ENCODE measurements at places on chromosomes 6 and 20.
A peak's percentile ranks its signal among the peaks of the same experiment; 100 is the strongest.

GRCh38 chr6:162344646-162345010 lies 382.9 kb downstream of the PRKN start:
- no peaks in the 10 kb centered on the region for H3K36me3 ChIP-seq
- no peak overlapping the region for H3K4me3 ChIP-seq
- H3K27ac ChIP-seq, result no peak overlapping the region
- no peaks in the 10 kb centered on the region for H3K27me3 ChIP-seq
- DNase-seq, result no peak
- H3K4me1 ChIP-seq, result no peaks in the 10 kb centered on the region

DNA sequence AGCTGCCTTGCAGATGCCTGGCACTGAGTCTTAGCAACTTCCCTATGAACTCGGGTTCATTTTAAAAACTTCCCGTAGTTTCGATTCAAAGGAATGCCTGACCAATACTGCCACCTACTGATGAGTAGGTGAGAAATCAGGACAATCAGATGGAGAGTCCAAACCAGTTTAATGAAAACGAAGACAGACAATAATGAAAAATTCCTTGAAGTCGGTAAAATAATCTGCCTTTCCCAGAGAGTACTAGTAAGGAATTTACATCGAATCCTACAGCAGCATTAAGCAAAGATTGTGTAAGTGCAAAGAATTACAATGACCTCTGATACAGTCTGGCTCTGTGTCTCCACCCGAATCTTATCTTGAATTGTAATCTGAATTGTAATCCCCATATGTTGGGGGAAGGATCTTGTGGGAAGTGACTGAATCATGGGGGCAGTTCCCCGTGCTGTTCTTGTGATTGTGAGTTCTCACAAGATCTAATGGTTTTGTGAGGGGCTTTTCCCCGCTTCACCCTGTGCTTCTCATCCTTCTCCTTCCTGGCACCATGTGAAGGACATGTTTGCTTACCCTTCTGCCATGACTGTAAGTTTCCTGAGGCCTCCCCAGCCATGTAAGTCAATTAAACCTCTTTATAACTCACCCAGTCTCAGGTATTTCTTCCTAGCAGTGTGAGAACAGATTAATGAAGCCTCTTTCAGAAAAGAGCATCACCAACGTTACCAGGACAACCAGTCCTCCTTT lies 134.4 kb downstream of the ARHGAP18 start:
- H3K27ac ChIP-seq, result peak overlapping the region; percentile 19
- H3K27me3 ChIP-seq, result no peaks in the 10 kb centered on the region
- H3K36me3 ChIP-seq, result no peaks in the 10 kb centered on the region
- H3K4me3 ChIP-seq, result peak overlapping the region; percentile 61
- no peak for DNase-seq
- peaks cover 7% of the 10 kb centered on the region for H3K4me1 ChIP-seq

DNA sequence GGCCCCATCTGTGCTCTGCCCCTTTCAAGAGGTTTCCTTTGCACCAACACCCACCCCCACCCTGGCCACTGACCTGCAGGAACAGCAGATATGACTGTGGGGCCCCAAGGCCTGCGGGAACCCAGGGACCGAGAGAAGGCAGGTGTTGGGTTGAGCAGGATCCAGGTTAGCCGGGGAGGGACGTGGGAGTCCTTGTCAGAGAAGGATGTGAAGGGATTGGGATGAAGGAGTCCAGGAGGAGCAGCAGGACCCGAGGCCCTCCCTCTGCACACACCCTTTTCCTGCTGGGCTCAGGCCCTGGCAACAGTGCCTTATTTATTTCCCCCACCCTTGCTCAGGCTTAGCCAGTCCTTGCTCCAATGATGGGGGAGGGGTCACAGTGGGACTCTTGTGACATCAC lies 193.0 kb upstream of the PROKR2 start:
- H3K36me3 ChIP-seq, result no peaks in the 10 kb centered on the region
- H3K27ac ChIP-seq, result no peak overlapping the region
- peaks cover 5% of the 10 kb centered on the region for H3K4me1 ChIP-seq
- H3K27me3 ChIP-seq, result no peaks in the 10 kb centered on the region
- no peak for DNase-seq

DNA sequence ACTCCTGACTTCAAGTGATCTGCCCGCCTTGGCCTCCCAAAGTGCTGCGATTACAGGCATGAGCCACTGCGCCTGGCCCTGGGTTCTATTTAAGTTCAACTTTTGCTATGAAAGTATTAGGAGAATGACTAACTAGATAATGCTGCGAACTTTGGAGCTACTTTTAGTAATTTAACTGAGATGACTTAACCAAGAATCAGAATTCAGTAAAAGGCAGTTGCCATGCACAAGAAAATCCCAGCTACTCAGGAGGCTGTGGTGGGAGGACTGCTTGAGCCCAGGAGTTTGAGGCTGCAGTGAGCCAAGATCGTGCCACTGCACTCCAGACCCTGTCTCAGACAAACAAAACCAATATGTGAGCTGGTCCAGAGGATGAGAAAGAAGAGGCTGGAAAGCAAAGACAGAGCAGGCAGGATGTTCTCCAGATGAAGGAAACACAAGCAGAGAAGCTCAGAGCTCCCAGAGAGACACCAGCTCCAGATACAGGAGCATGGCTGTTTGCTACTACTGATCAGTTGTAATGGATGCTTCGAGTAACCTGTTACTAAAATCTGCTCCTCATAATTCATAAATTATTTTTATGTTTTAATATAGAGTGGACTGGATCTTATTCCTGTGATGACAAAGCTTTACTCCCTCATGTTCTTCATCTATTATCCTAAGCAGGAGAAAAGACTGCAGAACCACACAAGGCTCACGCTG lies 23.9 kb downstream of the ZNF217 start:
- no peaks in the 10 kb centered on the region for H3K27me3 ChIP-seq
- no peak for DNase-seq
- H3K4me1 ChIP-seq, result peaks cover 27% of the 10 kb centered on the region
- H3K36me3 ChIP-seq, result peaks cover 6% of the 10 kb centered on the region

- peaks cover 3% of the 10 kb centered on the region for H3K36me3 ChIP-seq
- no peak within 1 kb of the TSS for H3K27ac ChIP-seq
- H3K4me1 ChIP-seq, result peaks cover 8% of the 10 kb centered on the region
- H3K4me3 ChIP-seq, result no peak within 1 kb of the TSS
Measured at GRCh38 chr6:34556031-34556471, at the start of gene SPDEF. Gene SPDEF (minus strand): TSS chr6:34556329. CDS start chr6:34544455, 11,874 bp downstream.

GRCh38 chr6:5213836-5214235 lies 46.9 kb downstream of the LYRM4 start:
- peaks cover 8% of the 10 kb centered on the region for H3K4me1 ChIP-seq
- H3K27ac ChIP-seq, result no peak overlapping the region
- no peak overlapping the region for H3K4me3 ChIP-seq
- peaks cover 3% of the 10 kb centered on the region for H3K36me3 ChIP-seq

DNA sequence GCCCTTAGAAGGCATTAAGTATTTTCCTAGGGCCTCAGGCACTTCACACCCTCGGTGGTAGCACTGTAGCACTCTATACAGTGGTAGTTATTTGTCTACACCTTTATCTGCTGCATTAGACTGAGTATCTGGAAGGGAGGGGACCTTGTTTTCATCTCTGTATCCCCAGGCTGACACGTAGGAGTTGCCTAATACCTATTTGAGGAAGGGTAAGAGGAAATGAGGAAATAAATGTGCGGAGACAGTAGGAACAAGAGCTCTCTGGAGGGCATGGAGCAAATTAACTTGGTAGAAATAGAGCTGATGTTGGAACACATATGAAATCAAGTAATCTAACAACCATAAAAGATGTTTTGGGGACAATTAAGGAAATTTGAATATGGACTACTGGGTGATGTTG lies 3.9 kb downstream of the CNPY3 start:
- peaks cover 57% of the 10 kb centered on the region for H3K4me1 ChIP-seq
- no peak for DNase-seq
- peaks cover 7% of the 10 kb centered on the region for H3K36me3 ChIP-seq
- no peaks in the 10 kb centered on the region for H3K27me3 ChIP-seq
- peak overlapping the region; percentile 99 for H3K27ac ChIP-seq

DNA sequence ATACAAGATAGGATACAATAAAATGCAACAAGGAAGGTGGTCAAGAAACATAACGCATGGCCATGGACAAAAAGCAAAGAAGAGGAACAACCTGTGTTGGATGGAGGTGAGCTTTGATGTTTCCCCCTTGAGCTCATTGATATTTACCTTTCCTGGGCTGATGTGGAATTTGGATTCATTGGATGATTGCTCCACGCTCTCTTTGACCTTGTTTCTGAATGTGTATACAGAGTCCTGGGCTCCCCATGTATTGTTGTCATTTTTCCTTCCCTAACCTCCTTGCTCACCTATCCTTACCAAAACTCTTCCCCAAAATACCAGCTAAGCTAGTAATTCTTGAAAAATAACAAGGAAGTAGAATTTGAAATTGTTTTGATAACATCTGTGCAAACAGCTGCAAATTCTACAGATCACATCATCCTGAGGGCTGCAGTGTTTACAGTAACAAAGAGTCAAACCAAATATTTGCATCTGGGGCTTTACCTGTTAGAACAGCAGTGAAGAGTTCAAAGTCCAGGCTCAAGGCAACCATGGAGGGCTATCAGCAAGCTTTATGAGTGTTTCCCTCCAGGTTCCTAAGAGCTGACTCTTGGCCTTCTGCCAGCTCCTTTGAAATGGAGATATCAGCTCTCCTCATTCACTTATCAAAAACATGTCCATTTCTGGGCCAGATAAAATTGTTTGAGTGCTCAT lies 214.3 kb upstream of the MARCKS start:
- H3K4me3 ChIP-seq, result no peak overlapping the region
- DNase-seq, result no peak
- H3K27me3 ChIP-seq, result no peaks in the 10 kb centered on the region
- H3K36me3 ChIP-seq, result no peaks in the 10 kb centered on the region
- no peaks in the 10 kb centered on the region for H3K4me1 ChIP-seq

DNA sequence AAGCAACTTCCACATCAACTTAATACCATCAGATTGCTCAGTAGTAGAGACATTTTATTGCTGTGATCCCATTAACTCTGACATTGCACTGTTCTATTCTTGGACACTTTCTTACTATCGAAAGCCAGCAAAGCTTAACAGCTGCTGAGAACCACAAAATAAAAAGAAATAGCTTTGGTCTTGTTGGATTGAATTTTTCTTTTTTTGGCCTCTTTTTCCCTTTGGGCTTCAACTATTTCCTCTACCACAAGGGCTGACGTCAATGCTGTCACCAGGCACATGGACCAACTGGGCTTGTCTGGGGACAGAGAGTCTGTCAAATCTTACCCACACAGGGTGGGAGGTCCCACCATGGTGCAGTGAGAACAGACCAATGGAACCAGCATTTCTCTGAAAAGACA lies 63.4 kb upstream of the ENPP5 start:
- H3K27me3 ChIP-seq, result peaks cover 40% of the 10 kb centered on the region
- H3K36me3 ChIP-seq, result peaks cover 4% of the 10 kb centered on the region
- H3K4me1 ChIP-seq, result no peaks in the 10 kb centered on the region
- no peak for DNase-seq
- H3K4me3 ChIP-seq, result no peak overlapping the region

GRCh38 chr6:119957195-119957594 lies 607.6 kb upstream of the MAN1A1 start:
- DNase-seq, result no peak
- H3K27me3 ChIP-seq, result peaks cover 9% of the 10 kb centered on the region
- no peak overlapping the region for H3K27ac ChIP-seq
- H3K4me1 ChIP-seq, result no peaks in the 10 kb centered on the region
- no peaks in the 10 kb centered on the region for H3K36me3 ChIP-seq

DNA sequence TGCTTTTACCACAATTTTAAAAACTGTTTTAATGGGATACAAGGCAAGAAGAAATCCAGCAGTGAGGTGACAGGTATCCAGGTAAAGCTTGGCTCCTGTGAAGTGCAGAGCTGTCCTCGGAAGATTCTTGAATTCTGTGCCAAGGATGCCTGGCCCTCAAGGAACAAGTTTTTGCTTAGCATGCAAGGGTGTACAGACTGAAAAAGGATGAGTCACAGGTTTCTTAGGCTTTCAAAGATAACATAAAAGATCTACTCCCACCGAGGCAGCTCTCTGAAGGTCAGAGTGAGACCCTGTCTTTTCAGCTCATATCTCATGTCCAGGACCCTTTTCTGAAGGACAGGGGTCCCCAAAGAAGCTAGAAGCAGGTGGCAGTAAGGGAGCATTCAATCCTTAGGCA lies 83.3 kb downstream of the CHD6 start:
- H3K4me3 ChIP-seq, result no peak overlapping the region
- H3K27ac ChIP-seq, result no peak overlapping the region
- no peaks in the 10 kb centered on the region for H3K27me3 ChIP-seq
- H3K4me1 ChIP-seq, result peaks cover 16% of the 10 kb centered on the region
- no peak for DNase-seq

Measured in T-helper 17 cell (primary cell).